ENCODE measurements at places on chromosomes 6 and 20.

DNA sequence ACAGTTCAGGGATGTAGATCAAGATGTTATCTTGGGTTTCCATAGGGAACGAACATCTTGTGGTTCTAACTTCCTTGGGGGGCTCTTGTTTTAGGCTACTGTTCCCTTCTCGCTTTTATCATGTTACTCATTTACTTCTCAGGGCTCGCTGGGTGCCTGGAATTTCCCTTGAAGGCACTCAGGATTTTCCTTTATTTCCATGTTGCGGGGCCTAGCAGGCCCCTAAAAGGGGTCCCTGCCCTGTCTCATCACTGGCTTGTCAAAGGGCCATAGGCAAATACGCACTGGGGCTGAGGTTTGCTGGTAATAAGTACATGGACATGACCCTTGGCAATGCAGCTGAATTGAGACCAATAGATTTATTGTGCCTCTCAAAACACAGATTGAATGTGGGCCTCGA is 262.3 kb downstream of the CDH4 start:
- DNase-seq = no peak

GRCh38 chr6:121571455-121571854 is 136.0 kb downstream of the GJA1 start:
- DNase-seq = no peak

- no peak for DNase-seq
These were observed 4.4 kb upstream of the C20orf144 start for GRCh38 chr20:33657704-33658095.

- no peak for DNase-seq
These were observed 217.5 kb downstream of the TINAG start for GRCh38 chr6:54525731-54526130.

- DNase-seq = no peak
These were observed 21.7 kb downstream of the RIPK1 start for GRCh38 chr6:3090013-3090412.

DNA sequence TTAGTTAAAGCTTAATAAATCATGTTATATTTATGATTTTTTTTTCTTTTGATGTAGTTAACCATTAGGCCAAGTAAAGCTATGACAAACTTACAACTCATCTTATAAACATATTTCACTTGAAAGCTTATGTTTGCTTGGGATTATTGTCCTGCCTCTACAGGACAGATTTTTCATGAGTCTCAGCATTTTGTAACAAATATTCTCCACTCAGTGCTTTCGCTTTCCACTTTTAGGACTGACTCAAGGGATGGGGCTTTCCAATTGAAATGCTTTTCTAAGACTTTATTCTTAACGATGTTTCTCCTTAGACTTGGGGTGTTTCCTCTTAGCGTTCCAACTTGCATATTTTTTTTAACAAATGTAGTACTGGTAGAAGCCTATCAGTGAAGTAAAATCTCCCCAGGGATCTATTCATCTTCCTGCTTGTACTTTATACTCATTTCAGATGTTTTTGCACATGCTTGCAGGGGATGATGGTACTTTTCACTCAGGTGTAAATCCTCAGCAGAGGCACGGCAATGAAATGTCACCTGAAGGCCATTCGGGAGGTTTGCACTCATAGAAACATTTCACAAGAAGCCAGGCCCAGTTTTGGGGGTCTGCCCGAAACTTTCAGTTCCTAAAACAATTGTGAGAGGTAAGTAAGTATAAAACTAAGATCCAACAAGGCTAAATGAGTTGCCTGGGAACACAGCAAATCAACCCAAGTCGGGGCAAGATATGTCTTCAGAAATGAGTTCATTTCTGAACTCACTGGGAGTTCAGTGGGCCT is 298.1 kb upstream of the FOXQ1 start:
- DNase-seq = no peak

DNA sequence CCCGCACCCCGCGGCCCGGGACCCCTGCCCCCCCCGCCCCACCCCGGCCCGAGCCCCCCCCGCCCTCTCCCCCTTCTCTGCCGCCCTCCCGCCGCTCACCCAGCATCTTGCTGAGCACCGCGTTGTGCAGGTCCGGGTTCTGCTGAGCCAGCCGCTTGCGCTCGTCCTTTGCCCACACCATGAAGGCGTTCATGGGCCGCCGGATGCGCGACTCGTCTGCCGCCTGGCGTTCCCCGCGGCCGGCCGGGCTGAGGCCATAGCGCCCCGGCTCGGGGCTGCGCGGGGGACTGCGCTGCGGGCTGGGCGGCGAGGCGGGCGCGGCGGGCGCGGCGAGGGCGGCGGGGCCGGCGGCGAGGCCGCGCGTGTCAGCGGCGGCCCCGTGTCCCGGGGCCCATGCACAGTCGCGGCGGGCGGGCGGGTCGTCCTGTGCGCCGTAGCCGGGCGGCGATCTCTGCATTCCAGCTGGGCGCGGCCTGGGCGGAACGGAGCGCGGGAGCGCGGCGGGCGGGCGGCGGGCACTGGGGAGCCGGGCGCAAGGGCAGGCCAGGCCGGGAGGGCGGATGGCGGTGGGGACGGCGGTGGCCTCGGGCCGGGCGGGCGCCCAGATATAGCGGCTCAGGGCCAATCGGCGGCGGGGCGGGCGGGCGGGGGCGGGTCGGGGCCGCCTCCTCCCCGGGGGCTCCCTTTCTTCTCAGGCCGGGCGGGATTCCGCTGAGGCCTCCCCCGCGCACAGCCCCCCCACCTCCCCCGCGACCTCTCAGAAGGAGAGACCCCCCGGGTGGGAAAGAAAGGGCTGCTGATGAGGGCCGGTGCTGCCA is at the start of gene SOX18:
TSS of gene SOX18 (minus strand) at position 580 of the 818 bp plus-strand sequence. CDS start at position 457, 123 bp downstream.
- no peak for DNase-seq

GRCh38 chr20:46376196-46376785 is 30.1 kb downstream of the ELMO2 start:
- no peak for DNase-seq

- peak; percentile 19 for DNase-seq
These were observed 2.2 kb upstream of the DEK start for GRCh38 chr6:18266523-18266912.

DNA sequence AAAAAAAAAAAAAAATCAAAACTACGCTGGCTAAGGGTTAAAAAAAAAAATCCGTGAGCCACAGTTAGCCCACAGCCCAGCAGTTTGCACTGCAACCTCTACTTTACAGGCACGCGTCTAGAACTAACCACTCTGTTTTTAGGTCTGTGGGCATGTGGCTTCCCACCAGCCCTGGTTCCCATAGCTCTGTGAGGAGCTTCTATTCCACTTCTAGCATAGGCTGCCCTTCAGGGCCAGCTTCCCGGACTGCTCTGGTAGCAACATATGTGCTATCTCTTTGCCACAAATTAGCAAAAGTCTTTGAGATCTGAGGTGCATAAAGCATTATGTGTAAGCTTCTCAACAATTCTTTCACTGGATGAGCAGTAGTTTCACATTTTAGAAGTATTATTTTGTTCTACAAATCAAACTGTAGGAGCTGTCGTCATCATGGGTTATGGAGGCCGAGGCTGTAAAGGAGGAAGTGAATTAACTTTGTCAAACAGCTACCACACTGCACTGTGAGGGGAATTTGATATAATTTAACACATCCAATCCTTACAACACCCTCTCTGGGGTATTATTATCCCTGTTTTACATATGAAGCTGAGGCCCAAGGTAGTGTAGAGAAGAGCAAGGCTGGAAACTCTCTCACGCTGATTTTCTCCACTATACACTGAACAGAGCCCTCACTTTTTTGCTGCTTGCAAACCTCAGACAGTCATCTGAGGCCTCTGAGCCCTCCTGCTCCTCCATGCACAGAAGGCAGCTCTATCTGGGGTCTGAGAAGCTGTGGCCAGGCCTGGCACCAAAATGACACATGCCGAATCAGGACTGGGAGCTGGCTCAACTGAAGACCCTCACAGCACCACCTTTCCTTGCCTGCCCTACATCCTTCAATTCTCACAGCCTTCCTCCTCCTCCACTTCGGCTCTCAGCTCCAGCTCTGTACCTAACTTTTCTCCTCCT is 35.4 kb downstream of the MAN1A1 start:
- DNase-seq = no peak

DNA sequence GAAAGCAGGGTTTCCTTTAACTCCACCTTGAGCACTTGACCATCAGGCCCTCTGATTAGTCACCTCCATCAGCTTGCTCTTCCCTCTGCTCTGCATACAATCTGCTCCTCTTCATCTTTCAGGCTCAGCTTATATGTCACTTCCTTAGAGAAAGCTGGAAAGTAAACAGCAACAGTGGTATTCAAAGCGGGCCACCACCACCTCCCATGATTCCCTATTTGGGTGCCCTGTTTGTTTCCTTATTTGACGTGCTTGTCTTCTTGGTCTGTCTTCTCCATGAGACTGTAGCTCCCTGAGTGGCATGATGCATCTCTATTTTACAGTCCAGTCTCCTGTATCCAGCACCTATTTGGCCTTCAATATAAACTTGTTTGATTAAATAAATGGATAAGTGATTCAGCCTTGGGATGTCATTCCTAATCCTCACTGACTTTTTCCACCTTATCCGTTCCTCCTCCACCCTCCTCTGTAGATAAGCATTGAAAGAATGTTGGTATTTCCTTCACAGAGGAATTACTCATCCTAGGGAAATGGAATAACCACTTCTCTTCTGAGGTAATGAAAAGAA is 102.8 kb upstream of the SGK1 start:
- DNase-seq = no peak

- no peak for DNase-seq
These were observed 268.9 kb upstream of the HS3ST5 start for GRCh38 chr6:114611696-114612095.

DNA sequence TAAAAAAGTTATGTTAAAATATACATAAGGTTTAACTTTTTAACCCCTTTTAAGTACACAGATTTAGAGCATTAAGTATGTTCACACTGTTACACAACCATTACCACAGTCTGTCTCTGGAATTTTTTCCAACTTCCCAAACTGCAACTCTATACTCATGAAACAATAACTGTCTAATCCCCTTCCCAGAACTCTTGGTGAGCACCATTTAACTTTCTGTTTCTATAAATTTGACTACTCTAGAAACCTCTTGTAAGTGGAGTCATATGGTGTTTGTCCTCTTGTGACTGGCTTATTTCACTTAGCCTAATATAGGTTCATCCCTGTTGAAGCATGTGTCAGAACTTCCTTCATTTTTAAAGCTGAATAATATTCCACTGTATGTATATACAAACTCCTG is 98.1 kb downstream of the MAP3K7 start:
- DNase-seq = no peak

- DNase-seq = no peak
These were observed 75.2 kb downstream of the GJA1 start for GRCh38 chr6:121510568-121511177.

- DNase-seq = no peak
These were observed 176.2 kb downstream of the KIF16B start for GRCh38 chr20:16397086-16397485.

DNA sequence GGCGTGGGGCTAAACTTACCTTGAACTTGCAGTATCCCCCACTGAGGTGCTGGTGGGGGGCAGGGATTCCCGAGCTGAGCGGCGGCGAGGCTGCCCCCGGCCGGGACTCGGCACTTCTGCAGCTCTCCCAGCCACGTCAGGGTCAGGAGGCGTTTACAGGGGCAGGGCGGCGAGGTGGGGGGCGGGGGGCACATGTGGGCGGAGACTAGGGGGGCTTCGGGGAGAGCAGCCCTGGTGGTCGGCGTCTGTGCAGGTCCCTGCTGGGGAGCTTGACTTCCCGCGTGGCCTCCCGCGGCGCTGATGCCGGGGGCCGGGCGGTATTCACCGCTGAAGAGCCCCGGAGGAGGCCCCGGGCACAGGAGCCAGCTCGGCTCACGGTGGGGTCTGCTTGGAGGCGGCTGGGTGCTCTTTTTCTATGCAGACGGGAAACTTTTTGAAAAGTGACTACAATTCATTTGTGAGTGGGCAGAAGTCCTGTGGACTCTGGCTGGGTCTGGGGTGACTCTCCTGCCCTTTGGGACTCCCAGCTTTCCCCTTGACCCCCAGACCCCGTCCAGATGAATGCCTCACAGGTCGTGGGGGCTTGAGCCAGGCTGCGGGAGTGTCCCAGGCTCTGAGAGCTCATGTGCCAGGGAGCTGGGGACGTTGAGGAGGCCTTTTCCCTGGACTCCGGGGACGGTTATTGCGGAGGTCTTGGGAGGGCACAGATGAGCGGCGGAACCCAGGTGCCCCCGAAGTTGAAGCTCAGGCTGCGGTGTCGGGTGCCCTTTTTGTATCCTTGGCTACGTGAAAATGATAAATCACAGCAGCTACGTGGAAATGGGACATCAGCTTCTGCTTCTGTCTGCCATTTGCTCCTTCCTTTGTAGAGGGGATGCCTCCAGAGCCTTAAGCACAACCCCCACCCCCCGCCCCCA is 75.9 kb upstream of the GATA5 start:
- no peak for DNase-seq

GRCh38 chr6:13251242-13251641 is 77.1 kb downstream of the TBC1D7 start:
- peak; percentile 9 for DNase-seq

DNA sequence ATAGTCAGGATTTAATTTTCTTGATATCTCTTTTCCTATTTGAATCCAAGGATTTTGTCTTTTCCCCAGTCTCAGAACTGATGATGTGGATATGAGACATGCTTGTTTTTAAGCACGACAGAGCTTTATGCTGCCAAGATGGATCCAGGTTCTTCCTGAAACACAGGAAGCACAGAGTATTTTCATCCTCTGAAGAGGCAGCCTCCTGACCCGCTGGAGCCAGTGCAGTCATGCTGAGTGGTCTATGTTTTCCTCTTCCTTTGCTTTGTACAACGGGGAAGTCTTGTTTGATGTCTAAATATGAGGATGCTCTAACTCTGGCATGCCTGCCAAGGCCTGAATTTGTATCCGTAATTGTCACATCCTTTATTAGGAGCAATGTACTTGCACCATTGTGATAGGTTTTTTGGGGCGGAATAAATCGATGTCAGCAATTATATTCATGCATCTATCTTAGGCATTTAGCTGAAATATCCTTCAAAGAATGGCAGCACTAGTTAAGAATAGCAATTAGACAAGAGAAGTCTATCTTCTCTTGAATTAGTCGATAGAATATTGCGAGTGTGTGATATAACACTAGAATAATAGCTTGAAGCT is 407.1 kb upstream of the JAG1 start:
- DNase-seq = no peak

DNA sequence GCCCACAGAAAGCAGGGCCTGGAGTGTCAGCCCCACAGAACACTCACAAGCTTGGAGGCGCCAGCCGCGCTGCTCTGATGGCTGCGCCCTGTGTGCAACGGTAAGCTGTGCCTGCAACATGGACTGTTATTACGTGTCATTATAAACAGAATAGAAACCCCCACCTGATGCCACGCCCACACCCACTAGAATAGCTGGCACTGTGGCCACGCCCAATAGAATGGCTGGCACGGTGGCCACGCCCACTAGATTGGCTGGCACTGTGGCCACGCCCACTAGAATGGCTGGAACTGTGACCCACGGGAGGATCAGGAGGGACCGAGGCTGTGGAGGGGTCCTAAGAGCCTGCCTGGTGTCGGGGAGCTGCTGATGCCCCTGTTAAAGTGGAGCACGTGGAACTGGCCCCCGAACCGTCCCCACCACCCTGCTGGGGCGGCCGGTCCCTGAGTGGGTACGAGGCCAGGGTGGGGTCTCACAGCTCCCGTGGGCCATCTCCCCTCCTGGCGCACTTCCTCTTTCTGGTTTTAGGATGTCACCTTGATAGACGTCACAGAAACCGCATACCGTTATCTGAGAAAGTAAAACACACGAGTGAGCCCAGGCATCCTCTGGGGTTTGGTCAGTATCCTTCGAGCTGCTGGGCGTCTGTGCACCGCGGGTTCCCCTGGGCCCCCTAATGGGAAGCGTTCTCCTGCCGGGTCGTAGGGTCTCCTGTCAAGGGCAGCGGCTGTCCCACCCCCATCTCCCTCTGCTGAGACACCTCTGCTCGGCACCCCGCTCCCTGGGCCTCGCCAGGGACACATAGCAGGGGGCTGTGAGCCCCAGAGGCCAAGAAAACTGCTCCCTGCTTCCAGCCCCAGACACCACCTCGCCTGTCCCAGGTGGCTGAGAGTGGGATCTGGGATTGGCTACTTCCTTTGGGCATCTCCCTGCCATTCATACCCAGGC is 25.4 kb downstream of the SLC17A9 start:
- no peak for DNase-seq

All from SHP77 (cell line).